ENCODE measurements at places on chromosomes 1 and 21. TPM values are rescaled to one million over a fixed set of nuclear protein-coding genes. Genes with fewer than 3 reads are reported as not detected.

Gene MYBPH
- not detected for total RNA-seq

Gene CRP
- total RNA-seq: not detected

Gene IGSF9
- total RNA-seq: 0.25 TPM

Gene KCNJ9
- not detected for total RNA-seq

Gene C1QB
- total RNA-seq: not detected
